ENCODE measurements at places on chromosomes 11 and 22.

DNA sequence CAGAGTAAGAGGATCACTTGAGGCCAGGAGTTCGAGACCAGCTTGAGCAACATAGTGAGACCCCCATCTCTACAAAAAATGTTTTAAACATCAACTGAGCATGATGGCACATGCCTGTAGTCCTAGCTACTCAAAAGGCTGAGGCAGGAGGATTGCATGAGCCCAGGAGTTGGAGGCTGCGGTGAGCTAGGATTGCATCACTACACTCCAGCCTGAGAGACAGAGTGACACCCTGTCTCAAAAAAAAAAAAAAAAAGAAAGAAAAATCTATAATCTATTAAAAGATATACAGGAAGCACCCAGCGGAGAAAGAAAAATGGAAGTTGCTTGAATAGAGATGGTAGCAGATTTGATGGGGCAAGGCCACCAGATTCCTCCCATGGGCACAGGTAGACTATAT is 61.8 kb downstream of the FAM83F start:
- DNase-seq = no peak

DNA sequence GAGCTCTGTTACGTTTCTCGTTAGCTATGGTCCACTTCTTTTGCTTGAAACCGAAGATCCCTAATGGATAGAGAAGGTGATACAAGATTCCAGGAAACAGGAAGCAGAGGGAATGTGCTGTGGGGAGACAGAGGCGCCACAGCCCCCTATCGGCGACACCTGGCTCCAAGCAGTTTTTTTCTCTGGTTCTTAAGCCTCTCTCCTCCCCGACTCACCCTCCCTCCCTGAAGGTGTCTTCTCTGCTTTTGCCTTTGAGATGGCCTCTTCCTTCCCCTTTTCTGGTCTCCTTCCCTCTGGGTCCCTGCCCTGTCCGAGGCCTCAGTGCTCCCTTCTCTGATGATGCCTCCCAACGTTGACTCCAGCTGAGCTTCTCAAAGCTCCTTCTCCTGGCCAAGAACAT is 14.2 kb upstream of the APOBEC3A start:
- DNase-seq = no peak

- no peak for DNase-seq
Measured at GRCh38 chr22:23833017-23833751, 5.6 kb downstream of the DERL3 start.

DNA sequence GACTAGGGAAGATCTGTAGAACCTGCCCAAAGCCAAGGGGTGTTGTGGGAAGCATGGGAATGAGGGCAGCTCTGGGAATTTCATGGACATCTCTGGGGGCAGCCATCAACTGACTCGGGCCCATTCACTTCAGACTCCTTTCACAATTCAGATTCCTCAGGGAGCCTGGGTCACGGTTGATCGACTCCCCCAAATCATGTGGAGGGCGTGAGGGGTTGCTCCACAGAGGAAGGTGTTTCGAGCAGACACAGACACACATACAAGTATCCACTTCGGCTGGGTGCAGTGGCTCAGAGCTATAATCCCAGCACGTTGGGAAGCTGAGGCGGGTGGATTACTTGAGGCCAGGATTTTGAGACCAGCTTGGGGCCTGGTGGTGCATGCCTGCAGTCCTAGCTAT is 15.7 kb downstream of the STX3 start:
- no peak for DNase-seq

DNA sequence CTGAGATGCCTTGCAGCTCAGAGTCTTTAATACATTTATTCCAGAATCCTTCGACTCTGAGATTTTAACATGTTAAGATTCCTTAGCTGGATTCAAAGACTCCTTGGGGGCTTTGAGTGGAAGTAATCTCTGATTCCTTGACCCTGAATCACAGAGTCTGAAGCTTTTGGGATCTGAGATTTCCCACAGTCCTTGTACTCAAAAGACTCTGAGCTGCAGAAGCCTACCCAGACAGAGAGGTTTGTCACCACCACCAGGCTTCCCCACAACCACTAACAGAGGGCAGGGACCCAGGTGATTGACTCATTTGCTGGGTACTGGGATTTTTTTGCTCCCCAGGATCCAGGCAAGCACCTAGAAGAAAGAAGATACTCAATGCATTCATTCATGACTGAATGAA is 1.4 kb upstream of the SERPINH1 start:
- no peak for DNase-seq

GRCh38 chr11:11604370-11604990 is 17.3 kb downstream of the GALNT18 start:
- no peak for DNase-seq

GRCh38 chr11:798093-798713 is at the start of gene SLC25A22:
SLC25A22 (minus strand) TSS chr11:798281; CDS start chr11:795006, 3,275 bp downstream.
- peak; percentile 93 for DNase-seq

DNA sequence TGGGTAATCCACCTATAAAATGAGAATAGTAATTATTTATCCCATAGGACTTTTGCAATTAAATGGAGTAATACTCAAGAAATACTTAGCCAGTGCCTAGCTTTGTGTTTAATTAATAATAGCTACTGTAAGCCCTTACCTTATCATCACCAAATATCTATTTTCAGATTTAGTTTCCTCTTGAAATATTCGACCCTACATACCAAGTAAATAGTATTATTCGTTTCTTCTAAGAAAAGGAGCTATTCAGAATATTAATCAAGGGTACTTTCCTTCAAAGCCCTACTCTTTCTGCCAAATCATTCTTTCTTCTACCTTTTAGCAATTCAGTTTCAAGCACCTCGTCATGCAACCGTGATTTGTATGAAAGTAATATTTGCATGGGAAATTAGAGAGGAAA is 6.7 kb downstream of the FBXO3 start:
- DNase-seq = no peak

- peak; percentile 6 for DNase-seq
Measured at GRCh38 chr11:102831489-102832440, 11.6 kb downstream of the MMP3 start.

DNA sequence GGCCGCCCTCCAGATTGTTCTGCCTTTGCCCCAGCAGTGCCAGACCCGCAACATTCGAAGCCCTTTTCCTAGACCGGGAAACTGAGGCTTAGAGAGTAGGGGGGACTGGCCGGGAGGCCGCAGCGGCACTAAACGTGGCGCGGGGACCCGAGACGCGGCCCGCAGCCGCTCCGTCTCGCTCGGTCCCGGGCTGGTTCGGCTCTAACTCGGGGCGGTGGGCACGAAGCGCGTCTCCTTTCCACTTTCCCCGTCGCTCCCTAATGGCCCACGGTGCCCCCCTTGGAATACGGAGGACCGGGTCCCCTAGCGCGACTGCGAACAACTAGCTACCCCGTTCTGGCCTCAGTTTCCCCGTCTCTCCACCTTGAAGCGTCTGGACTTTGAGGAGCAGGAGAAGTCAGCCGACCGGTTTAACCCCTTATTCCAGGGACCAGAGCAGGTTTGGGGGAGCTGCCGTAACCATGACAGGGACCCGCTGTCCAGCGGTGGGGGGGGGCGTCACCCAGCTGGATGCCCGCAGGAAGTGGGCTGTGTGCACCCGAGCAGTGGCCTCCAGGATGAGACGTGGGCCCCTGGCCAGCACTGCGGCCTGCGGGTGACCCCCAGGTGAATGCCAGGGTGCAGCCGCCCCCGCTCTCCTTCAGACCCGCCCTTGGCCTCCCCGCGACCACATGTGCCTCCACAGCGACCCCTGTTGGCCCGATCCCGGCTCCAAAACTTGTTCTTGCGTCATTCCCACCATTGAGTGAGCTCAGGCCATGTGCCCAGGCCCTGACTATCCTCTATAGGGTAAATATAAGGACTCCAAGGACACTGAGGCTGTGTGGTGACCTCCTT is 1.1 kb downstream of the CDC42EP1 start:
- DNase-seq = peak; percentile 82

- no peak for DNase-seq
Measured at GRCh38 chr11:44562845-44563460, 2.5 kb upstream of the CD82 start.

DNA sequence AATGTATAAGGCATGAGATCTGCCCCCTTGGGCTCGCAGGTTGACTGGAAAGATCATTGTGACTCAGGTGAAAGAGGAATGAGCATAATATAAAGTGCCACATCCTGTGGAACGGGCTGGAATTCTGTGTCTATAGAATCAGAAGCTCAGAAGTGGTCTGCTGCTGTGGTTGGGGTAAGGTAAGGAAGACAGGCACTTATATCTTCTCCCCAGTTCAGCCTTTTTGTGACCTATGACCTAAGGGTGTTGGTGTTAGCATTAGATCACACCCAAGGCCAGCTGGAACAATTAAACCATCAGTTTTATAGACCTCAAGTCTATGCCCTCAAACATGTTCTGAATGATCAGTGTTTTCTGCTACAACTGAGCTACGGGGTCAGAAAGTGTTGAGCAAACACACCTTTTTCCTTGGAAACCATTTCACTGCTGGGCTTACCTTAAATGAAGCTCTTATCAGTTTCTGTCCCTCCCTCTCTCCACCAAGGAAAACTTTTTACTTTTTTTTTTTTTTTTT is 15.7 kb upstream of the POU2AF3 start:
- DNase-seq = no peak

DNA sequence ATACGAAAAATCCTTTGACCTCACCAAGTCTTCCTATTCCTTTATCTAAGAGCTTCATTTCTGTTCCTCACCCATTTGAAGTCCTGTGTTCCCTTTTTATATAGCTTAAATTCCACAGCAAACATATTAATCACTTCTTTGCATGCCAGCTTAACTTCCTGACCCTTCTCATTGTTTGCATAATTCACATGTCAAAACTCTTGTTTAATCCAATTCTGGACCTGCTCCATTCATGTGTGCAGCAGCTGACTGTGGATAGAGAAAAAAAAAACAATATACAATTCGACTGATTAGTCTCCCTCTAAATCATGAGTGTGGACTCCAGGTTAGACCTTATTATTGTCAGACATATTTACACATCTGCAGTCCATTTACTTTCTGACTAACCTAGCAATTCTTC is 991.2 kb upstream of the TENM4 start:
- DNase-seq = no peak

GRCh38 chr11:40281052-40281580 is 1178.3 kb downstream of the LRRC4C start:
- DNase-seq = no peak

- DNase-seq = no peak
Measured at GRCh38 chr11:126357055-126357962, 1.8 kb downstream of the ST3GAL4 start.

GRCh38 chr22:22752556-22753477 is 108.4 kb downstream of the GGTLC2 start:
- DNase-seq = peak; percentile 65

DNA sequence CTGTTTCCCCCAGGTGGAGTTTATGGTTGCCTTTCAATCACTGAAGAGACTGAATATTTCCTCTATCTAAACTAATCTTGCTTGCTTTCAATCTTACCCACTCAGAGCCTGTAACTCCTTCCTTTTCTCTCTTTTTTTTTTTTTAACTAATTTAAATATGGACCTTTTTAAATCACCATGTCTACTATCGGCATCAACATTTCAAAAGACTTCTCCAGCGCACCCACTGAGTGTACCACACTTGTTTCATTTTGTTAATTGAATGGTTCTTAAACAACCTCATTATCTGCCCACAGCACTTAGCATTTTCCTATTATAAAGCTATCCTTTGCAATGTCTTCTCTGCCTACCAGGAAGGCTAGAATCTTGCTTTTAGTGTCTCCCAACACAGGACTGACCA is 1212.5 kb downstream of the LRRC4C start:
- DNase-seq = no peak

- no peak for DNase-seq
Measured at GRCh38 chr11:102478673-102479299, 26.2 kb upstream of the TMEM123 start.

DNA sequence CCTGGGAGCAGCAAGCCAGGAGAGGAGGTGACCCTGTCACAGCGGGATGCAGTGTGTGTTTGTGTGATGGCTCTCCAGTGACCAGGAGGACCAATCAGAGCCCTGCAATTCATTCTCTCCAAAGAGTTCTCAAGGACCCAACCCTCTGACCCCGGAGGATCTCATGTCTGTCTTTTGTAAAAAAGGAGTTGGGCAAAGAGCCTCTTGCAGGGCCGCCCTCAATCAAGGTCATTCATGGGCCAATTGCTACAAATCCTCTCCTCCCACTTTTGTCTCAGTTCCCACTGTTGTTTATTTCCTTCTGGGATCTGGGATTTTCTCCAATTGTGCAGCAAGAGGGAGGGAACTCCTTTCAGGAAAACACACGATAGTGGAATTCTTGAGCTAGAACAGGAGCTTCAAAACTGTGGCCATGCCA is 4.0 kb downstream of the TECTA start:
- DNase-seq = no peak

DNA sequence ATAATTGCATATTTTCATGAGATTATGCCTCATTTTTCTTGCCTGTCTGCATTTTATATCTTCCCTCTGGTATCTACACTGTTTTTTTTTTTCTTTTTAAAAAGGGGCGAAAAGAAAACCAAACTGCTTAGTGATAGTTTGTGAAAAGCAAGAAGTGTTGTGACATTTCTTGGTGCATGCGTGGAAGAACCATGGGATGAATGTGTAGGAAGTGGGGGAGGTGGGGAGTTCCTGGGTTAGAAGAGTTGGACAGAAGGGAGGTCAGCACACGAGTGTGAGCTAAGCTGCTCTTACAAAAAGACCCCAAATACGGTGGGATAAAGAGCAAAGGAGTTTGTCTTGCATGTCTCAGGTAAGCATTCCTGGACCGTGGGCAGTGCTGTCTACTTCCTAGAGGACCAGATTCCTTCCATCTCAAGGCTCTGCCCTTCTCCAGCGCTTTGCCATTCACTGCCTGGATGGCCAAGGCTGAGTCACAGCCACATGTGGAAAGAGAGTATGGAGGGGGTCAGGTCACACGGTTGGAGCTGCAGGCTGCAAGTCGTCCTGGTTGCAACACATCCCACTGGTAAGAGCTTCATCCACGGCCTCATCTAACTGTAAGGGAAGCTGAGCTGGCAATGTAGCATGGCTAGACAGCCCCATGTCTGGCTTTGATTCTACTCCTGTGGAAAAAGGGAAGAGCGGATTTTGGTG is 300.6 kb downstream of the DDX10 start:
- no peak for DNase-seq

- DNase-seq = no peak
Measured at GRCh38 chr11:88604260-88604659, 266.7 kb upstream of the CTSC start.

DNA sequence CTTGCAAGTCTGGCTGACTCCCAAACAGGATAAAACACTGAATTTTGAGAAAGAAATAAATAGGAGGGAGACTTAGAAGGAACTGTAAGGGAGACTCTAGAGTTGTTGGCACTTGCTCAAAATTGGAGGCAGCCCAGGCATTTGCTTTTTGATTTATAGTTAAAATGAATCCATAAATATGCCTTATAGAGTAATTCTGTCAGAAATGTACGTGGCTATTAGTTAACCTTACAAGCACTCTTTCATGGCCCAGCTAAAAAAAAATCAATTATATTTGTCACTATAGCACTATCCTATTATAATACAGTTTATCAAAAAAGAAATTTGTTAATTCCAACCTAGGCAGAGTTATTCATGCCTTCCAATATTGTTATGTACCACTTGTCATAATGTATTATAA is 1000.0 kb upstream of the CHORDC1 start:
- DNase-seq = no peak

GRCh38 chr11:90192869-90193582 is 29.8 kb downstream of the CHORDC1 start:
- DNase-seq = no peak

Data from germinal center (tissue), 1 donor.